Stimulated activated CD4-positive, alpha-beta T cell treated with anti-CD3 and anti-CD28 coated beads, Interleukin-1b, Interleukin-23, amount 100 ng/mL, for 4 hours (primary cell): ENCODE measurements at places on chromosomes 2 and 18.

GRCh38 chr2:127579231-127579630 is 43.7 kb downstream of the MYO7B start:
- no peak for DNase-seq

- no peak for DNase-seq
These were observed 50.8 kb downstream of the EPHA4 start for GRCh38 chr2:221521233-221521845.

GRCh38 chr2:215651412-215651811 is 215.5 kb upstream of the FN1 start:
- DNase-seq: no peak

DNA sequence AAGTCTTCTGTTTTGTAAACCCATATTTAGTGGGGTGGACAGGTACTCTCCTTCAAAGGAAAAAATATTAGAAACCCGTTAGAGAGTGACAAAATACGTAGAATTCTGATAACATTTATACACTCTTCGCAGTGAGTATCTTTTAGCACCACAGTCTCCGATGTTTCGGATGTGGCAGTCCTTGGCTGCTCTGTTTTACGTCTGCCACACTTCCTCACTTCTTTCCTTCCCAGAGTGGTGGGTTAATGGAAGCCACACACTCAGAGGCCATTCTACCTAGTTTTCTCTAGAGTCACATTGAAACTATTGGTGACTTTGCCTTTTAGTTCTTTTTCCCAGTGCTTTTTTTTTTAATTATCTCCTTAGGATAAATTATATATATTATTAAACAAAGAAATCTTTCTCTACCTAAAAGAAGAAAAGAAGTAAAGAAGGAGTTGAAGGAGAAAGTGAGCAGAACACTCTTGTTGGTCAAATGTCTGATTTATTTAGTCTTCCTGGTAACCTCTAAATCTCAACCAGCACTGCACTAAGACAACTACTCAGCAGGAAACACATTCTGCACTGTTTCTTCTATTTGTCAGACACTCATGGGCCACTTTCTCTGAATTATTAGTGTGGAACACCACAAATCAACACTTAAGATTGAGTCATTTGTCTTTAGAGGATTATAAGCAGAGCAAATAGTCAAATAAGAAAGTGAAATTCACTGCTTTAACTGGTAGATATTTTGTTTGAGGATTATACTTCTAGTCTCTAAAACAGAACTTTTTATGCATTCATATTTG is 451.3 kb upstream of the TMEFF2 start:
- no peak for DNase-seq

DNA sequence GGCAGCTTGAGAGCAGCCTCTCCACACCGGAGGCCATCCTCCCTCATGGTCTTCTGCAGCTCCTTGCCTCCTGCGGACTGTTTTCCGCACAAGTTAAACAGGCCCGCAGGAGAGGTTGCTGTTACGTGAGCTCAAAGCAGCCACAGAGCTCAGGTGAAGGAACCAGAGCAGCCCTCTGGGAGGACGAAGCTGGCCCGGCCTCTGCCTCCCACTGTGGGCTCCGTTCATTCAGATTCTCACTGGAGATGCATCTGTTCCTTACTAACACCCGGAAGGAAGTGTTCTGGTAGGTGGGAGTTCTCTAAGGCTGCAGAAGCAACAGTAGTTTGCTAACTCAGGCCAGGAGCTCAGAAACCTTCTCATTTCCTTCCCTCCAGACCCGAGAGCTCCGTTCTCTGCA is 10.9 kb downstream of the DIPK1C start:
- DNase-seq: no peak
